ENCODE measurements at places on chromosomes 7 and 10. TPM values are rescaled to one million over a fixed set of nuclear protein-coding genes. Genes with fewer than 3 reads are reported as not detected.
A peak's percentile ranks its signal among the peaks of the same experiment; 100 is the strongest.

DNA sequence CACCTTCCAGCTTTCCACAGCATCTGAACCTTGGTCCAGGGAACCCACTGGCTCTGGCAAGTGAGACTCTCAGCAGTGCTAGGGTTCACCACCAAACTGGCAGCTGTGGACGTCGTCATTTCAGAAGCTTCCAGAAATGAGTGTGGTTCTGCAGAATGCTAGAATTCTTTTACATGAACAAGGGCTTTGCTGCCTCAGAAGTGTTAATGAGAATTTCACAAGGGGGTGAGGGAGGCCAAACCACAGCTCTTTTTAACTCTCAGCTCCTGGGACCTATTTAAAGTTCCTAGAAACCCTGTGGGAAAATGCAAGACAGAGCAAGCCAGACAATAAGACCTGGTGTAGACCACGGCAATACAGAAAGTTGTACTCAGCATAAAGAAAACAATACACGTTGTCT lies 129.3 kb upstream of the BET1 start:
- no peak overlapping the region for H3K27ac ChIP-seq
- H3K27me3 ChIP-seq: no peaks in the 10 kb centered on the region
- H3K36me3 ChIP-seq: no peaks in the 10 kb centered on the region
- no peak for DNase-seq

GRCh38 chr10:78703593-78703992 lies 365.2 kb upstream of the ZMIZ1 start:
- H3K4me1 ChIP-seq: no peaks in the 10 kb centered on the region
- H3K27ac ChIP-seq: no peak overlapping the region
- no peak overlapping the region for H3K4me3 ChIP-seq
- DNase-seq: no peak
- no peaks in the 10 kb centered on the region for H3K27me3 ChIP-seq

GRCh38 chr10:93481637-93482144 lies 443 bp downstream of the MYOF start:
- peak overlapping the region; percentile 99 for H3K4me3 ChIP-seq
- no peaks in the 10 kb centered on the region for H3K4me1 ChIP-seq
- no peaks in the 10 kb centered on the region for H3K27me3 ChIP-seq
- peak overlapping the region; percentile 84 for H3K27ac ChIP-seq

DNA sequence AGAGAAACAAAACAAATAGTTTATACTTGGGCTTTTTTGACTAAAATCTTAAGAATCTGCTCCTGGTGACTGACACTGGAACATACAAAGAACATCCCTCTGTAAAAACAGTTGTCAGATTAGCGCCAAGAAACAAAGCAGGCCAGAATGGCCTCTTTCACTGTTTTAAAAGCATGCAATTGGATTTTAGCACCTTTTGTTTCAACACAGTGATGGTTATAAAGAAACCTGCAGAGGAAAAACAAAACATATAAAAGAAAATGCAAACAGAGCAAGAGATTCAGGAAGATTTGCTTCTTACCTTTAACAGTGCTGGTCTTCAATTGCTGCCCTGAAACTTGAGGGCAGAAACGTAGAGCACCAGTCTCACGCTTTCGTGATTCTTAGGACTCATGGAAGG lies 652.2 kb upstream of the KCND2 start:
- H3K27ac ChIP-seq: no peak overlapping the region
- H3K27me3 ChIP-seq: no peaks in the 10 kb centered on the region
- H3K4me3 ChIP-seq: no peak overlapping the region
- no peak for DNase-seq

SPACDR gene
- not detected for polyA plus RNA-seq

KLF14 gene
- polyA plus RNA-seq: not detected

AGR2 gene
- polyA plus RNA-seq: 0.10 TPM

ZMIZ1 gene
- polyA plus RNA-seq: 8.0 TPM

FAM241B gene
- 9.9 TPM for polyA plus RNA-seq

CUBN gene
- 1.5 TPM for polyA plus RNA-seq

UCN3 gene
- 0.75 TPM for polyA plus RNA-seq

Data from aorta (tissue), 5 donors.